ENCODE measurements at places on chromosomes 1 and 21. TPM values are rescaled to one million over a fixed set of nuclear protein-coding genes. Genes with fewer than 3 reads are reported as not detected.
A peak's percentile ranks its signal among the peaks of the same experiment; 100 is the strongest.

The FCRL4 gene
- not detected for total RNA-seq

The WNT3A gene
- not detected for total RNA-seq

The PCSK9 gene
- total RNA-seq = not detected

The CFAP74 gene
- not detected for total RNA-seq

The PRXL2B gene
- total RNA-seq = 3.4 TPM

The LRRC38 gene
- total RNA-seq = 0.73 TPM

The AIRE gene
- 0.11 TPM for total RNA-seq

The SELP gene
- total RNA-seq = 10.6 TPM

The VANGL2 gene
- total RNA-seq = 1.4 TPM

The RNU1-1 gene
- total RNA-seq = 6,195 TPM

The LAMC2 gene
- 0.40 TPM for total RNA-seq

DNA sequence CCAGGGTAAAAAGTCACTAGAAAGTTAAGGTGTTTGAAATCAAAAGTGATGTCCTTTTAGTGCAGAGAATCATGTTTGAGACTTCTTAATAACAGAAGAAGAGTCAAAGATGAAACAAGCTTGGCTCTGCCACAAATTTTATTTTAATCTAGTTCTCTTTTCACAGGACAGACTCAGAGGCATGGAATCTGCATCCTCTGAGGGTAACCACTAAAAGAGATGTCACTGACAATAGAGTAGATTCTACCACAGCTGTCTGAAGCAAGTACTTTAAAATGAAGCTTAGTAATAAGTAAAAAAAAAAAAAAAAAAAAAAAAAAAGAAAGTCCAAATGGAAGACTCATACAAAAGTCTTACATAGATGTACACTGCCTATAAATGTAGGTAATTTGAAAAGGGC, 519.7 kb upstream of the PRMT6 start:
- no peak for DNase-seq

DNA sequence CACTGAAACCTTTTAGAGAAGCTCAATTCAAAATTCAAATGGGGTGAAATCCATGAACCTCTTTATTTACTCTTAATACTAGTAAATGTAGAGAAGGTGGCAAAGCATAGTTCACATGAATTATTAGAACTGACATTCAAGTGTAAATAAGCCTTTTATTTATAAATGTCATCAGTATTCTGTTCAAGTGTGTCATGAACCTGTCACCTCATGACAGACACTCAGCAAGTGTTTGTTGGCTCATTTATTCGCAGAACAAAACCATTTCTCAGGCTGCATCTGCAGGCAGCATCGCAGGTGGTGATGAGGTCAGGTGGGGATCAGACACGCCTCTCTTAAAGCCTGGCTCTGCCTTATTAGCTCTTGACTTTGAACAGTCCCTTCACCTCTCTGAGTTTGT, 116.6 kb downstream of the SETD4 start:
- no peak for DNase-seq

- peak; percentile 88 for DNase-seq
Observed at GRCh38 chr1:31154632-31155215, 85.0 kb downstream of the NKAIN1 start.

DNA sequence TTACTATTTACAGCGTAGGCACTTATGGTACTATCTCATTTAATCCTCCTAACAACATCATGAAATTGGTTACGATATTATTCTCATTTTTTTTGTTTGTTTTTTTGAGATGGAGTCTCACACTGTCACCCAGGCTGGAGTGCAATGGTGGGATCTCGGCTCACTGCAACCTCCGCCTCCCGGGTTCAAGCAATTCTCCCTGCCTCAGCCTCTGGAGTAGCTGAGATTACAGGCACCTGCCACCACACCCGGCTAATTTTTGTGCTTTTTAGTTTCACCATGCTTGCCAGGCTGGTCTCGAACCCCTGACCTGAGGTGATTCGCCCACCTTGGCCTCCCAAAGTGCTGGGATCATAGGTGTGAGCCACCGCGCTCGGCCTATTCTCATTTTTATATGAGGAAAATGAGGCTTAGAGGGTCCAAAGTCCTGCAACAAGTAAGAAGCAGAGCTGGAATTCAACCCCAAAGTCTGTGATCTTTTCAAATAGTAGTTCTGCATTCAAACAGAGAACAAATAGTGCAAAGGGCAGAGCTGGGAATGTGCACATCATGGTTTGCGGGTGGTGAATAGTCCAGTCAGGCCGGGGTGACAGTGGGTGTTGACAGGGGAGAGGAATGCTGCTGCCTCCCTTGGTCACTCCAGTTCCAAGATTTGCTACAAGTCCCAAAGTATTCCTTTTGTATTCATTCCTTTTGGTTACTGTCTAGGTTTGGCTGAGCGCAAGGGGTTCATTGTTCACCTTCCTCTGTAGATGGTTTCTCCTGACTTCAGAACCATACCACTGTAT, 4.6 kb downstream of the PRUNE1 start:
- no peak for DNase-seq

DNA sequence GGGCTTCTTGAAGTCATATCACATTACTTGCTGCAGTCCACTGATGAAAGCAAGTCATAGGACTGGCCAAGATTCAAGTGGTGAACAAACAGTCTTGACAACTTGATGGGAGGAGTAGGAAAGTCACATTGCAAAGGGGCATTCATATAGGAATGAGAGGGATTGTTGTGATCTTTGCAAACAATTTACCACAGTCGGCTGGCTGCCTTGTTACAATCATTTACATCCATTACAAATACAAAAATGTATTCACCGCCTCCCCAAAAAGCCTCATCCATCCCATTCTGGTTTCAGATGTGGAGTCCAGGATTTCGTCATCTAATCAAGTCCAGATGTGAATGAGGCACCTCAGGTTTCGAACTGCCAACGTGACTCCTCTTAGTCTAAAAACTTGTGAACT, 26.8 kb downstream of the GORAB start:
- no peak for DNase-seq

DNA sequence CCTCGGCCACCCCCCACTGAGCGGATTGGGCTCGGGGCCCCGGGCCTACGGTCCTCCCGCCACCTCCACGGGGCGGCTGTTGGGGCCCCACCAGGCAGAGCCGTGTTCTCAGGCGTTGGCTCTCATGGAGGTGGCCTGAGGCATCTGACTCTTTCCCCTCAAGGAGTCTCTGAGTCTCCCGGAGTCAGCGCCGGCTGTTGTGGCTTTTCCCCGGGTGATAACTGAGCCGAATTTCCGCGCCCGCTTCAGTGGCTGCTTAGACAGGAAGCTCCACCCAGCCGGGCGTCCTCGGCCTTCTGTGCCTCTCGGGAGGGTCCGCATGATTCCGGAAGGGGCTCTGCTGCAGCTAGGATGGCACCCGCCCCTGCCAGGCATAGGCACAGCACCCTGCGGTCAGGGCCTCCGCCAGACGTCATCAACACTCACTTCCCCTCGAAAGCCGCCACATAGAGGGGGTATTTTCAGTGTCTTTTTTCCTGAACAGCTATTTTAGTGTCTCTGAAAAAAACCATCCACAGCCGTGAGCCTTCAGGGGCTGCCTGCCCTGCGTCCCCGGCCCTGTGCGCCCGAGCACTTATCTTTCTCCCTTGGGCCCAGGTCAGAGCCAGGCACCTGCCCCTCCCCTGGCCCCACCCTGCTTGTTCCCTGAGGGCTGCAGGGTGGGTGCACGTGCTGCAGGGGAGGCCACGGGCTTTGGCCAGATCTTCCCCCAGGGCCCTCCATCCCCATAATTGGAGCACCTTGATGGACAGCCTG, 72.9 kb downstream of the SKI start:
- peak; percentile 91 for DNase-seq

DNA sequence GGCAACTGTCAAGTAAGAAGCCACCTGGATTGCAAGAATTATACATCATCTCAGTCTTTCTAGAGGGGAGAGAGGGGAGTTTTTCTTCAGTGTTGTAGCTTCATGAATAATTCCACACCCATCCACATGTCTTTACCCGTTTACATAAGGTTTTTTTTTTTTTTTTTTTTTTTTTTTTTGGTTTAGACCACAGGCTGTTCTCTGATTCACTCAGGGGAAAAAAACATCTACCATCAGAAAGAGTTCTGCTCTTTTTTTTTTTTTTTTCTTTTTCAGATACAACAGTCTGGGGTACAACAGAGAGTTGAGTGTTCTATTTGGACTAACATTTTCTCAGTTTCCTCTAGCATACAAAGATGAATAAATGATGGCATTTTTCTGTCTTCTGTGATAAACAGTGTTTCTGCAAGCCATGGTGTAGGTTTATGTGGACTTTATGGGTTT, 4.9 kb upstream of the KIF14 start:
- DNase-seq = no peak

DNA sequence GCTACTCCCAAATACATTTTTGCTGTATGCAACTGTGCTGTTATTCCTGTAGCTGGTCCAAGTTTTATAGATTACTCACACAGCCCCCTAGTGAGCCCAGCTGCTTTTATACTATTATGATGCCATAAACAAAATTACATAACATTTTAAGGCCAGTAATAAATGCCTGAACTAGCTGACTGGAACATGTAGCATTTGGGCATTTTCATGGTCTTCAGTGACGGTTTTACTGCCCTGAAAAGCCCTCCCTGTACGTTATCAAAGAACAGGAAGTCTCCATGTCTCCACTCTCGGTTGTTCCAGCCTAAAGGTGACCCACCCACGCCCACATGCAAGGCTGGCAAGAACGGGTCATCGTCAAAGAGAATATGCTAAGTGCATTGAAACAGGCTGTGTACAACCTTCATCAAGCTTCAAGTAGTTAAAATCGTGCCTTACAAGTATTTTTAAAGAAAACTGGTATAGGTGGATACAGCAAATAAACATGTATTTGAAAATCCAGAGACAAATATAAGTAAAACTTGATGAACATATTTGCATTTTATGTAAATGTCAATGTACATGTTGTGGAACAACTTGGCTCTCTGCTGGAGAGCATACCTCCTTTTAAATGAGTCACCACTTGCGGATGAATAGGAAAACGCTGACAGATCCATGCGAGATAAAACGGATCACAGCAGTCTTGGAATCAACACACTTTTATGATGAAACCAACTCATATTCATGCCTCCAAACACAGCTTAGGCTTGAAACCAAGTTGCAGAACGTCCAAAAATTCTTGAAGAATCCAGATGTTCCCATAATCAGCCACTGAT, 520.5 kb downstream of the SMYD3 start:
- no peak for DNase-seq

DNA sequence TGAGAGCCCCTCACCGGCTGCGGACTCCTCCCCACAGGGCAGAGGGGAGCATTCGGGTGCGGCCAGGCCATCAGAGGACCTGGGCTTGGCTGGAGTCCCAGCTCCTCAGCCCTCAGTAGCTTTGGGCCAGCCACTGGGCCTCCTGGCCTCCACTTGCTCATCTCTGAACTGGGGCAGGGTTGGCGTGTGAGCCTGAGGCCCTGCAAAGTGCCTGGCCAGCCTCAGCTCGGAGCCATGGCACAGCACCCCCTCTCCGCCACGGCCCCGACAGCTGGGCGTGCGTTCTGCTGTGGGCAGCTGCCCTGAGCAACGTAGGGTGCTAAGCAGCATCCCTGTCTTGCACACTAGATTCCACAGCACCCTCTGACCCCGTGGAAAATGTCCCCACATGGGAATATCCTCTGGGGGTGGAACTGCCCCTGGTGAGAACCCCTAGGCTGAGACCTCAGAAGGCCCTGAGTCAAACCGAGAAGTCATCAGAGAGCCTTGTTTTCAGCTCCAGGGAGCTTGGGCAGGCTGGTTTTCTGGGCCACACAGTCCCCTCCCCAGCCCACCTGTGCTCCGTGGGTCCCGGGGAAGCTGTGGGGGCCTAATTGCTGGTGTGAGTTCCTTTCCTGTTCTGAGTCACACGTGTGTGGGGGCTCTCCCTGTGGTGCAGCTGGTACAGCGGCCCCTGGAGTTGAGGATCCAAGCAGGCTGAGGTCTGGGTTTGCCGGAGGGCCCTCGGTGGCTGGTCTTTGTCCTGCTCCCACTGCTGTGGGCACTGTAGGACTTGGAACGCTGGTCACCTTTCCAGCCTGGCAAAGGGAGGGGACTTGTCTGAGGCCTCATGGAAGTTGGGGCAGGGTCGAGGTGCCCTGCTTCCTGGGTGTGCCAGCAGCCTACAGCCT, 24.5 kb downstream of the TP73 start:
- no peak for DNase-seq

GRCh38 chr21:14593230-14593629, 47.1 kb upstream of the SAMSN1 start:
- DNase-seq = no peak

DNA sequence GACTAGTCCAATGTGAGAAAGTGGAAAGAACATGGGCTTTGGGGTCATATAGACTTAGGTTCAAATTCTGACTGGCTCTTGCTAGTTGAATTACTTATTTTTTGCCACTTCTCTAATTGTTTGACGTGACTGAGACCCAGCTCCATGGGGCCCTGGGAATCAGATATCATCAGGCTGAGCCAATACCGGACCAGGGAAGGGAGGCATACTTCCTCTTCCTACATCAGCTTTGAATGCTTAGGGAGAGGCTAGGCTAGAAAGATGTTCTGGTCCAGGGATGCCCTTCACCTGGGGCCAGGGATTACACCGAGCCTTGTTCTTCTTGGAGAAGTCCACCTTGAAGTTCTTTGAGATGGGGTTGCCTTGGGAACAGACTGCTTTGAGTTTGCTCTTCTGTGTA, 3.7 kb upstream of the NR1I3 start:
- no peak for DNase-seq

GRCh38 chr1:68178821-68179490, 53.4 kb downstream of the WLS start:
- no peak for DNase-seq

- no peak for DNase-seq
Observed at GRCh38 chr1:15451014-15451722, 5.4 kb upstream of the CELA2A start.

GRCh38 chr1:28159243-28159642, 17.2 kb downstream of the PTAFR start:
- DNase-seq = no peak

DNA sequence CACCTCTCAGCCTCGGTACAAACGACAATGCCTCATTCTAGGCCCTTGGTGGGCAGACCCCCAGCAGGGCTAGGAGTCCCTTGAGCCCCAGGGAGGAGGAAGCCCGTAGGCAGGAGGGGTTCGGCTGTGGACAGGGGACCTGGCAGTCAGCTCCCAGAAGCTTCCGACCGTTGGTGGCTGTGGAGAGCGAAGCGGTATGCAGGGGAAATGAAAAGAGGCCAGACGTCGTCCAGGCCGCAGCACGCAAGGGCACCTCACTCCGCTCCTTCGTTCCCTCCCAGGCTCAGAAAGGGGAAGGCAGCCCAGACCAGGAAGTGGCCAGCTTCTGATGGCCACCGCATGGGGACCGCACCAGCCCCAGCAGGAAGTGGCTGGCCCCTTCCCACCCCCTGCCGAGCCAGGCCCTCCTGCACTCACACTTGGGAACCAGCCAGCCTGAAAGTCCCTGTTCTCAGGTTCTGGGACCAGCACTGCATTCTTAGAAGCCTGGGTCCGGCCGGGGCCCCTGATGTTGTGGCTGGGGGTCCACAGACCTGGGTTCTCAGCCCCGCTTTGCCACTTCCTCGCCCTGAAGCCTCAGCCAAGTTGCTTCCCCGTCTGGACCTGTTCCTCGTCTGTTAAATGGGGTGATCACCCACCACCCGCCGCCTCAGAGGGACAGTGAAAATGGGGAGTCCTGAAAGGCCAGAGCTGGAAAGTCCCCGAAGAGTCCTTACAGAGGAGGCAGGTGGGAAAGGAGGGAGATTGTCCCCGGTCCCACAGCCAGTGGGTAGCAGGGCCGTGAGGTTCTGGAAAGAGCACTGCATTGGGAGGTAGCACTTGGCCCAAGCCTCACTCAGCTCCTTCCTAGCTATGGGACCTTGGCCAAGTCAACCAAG, 104.0 kb upstream of the RUNX3 start:
- peak; percentile 89 for DNase-seq

All from cardiac septum (tissue), 1 donor.